ENCODE measurements at places on chromosomes 2 and 18.

DNA sequence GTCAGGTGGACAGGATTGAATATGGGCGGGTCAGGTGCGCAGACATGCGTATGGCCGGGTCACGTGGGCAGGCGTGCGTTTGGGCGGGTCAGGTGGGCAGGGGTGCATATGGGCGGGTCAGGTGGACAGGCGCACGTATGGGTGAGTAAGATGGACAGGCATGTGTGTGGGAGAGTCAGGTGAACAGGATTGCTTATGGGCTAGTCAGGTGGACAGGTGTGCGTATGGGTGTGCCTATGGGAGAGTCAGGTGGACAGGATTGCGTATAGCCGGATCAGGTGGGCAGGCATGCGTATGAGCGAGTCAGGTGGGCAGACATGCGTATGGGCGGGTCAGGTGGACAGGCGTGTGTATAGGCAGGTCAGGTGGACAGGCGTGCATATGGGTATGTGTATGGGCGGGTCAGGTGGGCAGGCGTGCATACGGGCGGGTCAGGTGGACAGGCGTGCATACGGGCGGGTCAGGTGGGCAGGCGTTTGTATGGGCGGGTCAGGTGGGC, 30.3 kb upstream of the KLF11 start:
- DNase-seq = no peak

GRCh38 chr2:119786295-119786694, 26.6 kb downstream of the PTPN4 start:
- DNase-seq = no peak

DNA sequence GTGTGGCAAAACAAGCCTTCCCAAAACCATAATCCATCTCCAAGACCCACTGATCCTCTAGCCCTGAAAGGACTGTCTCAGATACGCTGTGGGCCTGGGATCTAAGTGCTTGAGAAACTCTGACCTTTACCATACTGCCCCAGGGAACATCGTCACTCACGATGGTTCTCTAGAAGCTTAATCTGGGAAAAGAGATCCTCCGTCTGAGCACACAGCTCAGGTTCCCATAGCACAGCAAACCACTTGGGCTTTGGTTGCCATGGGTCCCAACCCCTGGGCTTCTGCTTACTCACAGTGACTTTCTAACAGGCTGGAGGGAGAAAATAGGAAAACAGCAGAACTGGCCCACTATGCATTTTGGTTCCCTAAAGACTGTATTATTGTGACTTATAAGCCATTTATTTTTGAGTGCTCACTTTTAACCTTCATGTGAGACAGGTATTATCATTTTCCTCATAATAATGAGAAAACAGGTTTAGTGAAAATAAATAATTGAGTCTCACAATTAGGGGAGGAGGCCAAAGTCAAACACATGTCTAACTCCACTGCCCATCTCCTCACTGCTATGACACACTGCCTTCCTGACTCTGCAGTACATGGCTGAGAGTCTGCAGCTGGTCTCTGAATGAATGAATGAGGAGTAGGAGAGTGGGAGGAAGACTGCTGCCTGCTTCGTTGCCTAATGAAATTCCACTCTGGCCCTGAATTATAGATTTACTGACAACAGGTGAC, 46.7 kb downstream of the REEP1 start:
- no peak for DNase-seq

DNA sequence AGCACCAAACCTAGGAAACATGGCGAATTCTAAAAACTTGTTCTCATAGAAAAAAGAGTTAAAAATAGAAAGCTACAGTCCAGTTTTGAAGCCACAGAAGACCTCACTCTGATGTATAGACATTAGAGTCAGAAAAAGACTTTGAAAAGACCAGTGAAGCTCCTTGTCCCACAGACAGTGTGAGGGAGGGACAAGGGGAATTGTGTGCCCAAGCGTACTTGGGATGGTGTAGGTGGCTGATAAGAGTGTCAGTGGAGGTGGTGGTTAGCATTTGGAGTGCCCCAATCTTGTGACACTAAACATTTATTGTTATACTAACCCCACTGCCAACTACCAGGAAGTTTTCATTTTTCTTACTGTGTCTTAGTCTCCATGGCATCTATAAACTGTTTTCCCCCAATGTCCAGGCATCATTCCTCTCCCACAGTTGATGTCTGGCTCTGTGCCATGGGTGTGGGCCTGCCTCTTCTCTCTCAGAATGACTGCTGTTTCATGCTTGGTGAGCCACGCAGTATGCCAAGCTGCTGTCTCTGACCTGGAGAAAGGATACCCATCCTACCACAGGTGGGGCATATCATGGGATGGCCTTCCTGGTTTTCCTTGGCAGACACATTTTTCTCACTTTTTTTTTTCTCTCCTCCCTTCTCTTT, 161.4 kb downstream of the RPIA start:
- no peak for DNase-seq

DNA sequence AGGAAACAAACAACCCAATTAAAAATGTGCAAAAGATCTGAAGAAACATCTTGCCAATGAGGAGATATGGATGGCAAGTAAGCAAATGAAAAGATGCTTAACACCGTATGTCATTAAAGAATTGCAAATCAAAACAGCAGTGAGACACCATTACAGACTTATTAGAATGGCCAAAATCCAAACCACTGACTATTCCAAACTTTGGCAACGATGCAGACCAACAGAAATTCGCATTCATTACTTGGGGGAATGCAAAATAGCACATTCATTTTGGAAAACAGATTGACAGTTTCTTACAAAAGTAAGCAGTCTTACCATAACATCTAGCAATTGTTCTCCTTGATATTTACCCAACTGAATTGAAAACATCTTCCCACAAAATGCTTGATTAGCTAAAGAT, 1118.7 kb downstream of the SUCLG1 start:
- DNase-seq = no peak
